ENCODE measurements at places on chromosomes 4 and X.

DNA sequence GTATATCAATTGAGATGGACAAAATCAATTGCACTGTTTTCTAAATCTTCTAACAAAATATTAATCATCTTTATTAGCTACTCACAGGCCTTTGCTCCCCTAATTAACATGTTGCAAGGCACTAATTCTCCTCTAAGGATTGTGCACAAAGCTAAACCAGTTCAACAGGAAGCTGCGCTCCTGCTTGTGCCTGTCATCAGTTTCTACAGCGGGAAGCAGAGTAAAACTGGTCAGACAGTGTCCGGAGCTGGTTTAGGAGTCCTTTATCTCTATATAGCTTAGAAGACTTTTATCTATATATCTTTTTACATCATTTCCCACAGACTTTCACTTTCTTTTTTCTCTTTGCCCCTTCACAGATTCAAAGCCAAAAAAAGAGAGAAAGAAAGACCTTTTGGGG lies 79.1 kb downstream of the ELOVL6 start:
- no peak for DNase-seq

- DNase-seq, result no peak
These were observed 393.4 kb upstream of the NDST3 start for GRCh38 chr4:117640836-117641235.

DNA sequence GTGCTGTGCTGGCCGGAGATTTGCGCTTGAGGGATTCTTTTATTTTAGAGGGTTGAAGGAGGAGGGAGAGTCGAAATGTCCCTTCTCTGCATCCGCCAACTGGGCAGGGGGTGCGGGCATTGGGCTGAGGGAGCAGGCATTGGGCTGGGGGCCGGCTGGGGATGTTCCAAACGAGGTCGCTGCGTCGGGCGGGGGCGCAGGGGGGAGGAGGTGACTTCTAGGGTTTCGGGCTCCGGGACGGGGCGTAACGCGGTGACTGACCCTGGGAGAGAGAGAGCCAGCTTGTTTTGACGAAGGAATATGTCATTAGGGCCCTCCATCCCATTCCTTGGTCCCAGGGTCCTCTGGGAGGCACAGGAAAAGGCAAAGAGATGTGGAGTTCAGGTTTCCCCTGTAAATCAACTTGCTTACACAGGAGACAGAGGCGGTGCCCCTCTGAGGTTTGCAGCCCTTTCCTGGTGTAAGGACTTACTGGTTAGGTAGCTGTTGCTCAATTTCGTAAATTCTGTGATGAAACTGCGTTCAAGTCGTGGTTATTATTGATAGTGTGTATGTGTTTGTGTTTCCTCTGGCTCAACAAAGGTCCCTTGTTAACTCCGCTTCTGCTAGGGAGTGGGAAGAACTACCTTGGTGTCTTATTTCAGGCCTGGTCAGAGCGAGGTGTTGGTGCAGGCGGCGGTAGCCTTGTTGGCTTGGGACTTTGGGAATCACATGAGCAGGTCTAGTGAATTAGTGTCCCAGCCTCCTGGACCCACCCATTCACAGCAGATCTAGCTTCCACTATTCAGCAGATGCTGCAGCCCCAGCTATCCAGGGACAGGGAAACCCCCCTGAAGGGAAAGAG lies 716 bp downstream of the FHIP1A start:
- DNase-seq, result peak; percentile 25

GRCh38 chrX:19628011-19628575 lies 112.8 kb upstream of the MAP3K15 start:
- no peak for DNase-seq

DNA sequence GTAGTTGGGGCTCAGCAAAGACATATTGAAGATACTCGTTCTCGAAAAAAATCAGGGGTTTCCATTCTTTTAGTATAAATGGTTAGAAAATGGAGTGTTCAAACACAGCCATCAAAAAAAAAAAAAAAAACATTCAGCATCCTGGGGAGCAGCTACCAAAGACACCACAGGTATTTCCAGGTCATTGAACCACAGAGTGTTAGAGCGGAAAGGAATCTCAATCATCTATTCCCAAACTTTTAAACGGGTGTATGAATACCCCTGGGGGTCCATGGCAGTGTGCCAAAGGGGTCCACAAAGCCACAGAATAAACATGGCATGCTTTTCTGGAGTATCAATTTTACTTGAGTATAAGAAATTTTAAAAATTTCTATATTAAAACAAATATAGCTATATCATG lies 6.9 kb upstream of the FGF16 start:
- DNase-seq, result no peak

GRCh38 chr4:137664416-137664815 lies 132.1 kb upstream of the PCDH18 start:
- DNase-seq, result no peak

- no peak for DNase-seq
These were observed 1.1 kb upstream of the CHST7 start for GRCh38 chrX:46572340-46572936.

GRCh38 chr4:132313852-132314251 lies 835.2 kb upstream of the PCDH10 start:
- DNase-seq, result no peak

- DNase-seq, result no peak
These were observed 41.2 kb upstream of the PDGFC start for GRCh38 chr4:157012781-157013180.

GRCh38 chr4:168886351-168886750 lies 123.7 kb downstream of the CBR4 start:
- no peak for DNase-seq

GRCh38 chrX:136192135-136192534 lies 44.8 kb downstream of the FHL1 start:
- DNase-seq, result no peak

DNA sequence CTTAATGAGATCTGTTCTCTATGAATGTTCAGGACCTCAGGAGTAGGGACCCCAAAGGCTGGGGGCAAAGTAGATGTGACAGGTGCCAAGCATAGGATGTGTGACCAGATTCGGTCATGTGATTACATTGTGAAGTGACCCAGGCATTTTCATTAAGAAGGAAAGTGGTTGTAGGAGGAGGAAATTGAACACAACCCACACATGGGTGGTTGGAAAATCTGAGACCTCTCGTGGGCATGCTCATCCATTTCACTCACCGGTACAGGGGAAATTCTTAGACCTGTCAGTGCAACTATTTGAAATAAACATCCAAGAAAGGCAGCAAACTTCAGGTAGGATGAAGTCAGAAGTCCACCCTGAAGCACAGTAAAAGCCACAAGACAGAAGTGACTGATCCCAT lies 43.5 kb upstream of the CD99 start:
- no peak for DNase-seq
